Nucleus accumbens (tissue), 56 donors: ENCODE measurements at places on chromosomes 11 and 22.

- DNase-seq, result no peak
Observed at GRCh38 chr22:38751422-38752346, 4.1 kb downstream of the SUN2 start.

DNA sequence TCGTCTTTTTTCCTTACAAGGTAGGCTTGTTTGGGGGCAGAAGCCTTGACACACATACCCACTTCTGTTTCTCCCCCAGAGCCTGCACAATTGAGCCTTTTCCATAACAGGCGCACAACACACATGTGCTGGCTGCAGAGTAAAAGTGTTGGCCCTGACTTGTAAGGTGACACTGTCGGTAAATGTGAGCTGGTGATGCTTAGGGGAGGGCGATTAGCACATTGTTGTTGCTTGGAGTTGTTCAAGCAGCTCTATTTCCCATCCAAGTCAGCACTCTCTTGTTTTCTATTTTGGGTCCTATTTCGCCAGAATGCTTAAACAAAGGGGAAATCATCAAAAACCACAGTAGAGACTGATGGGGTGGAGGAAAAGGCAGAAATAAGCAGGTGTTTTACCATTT, 51.9 kb upstream of the PTPRJ start:
- no peak for DNase-seq

- DNase-seq, result no peak
Observed at GRCh38 chr22:19845054-19845722, 9.5 kb downstream of the GNB1L start.

- no peak for DNase-seq
Observed at GRCh38 chr22:49789289-49790141, 38.2 kb downstream of the BRD1 start.

GRCh38 chr22:24727218-24727851, 47.2 kb downstream of the PIWIL3 start:
- DNase-seq, result no peak

DNA sequence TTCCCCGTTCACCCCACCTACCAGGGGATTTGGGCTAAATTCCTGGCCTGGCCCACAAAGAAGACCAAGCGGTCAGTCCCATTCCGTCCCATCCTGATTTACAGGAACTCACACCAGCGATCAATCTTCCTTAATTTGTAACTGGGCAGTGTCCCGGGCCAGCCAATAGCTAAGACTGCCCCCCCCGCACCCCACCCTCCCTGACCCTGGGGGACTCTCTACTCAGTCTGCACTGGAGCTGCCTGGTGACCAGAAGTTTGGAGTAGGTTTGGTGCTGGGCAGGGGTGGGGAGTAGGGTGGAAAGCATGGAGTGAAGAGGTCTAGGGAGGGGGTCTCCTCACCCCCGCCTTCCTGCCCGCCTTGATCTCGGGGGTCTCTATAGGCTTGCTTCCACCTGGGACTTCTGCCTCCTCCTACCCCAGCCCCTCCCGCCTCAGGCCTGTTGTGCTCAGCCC, at the start of gene SERPING1:
SERPING1 (plus strand) TSS at position 225 of the 455 bp plus-strand sequence. CDS start 586 bp downstream, outside the sequence.
- no peak for DNase-seq

DNA sequence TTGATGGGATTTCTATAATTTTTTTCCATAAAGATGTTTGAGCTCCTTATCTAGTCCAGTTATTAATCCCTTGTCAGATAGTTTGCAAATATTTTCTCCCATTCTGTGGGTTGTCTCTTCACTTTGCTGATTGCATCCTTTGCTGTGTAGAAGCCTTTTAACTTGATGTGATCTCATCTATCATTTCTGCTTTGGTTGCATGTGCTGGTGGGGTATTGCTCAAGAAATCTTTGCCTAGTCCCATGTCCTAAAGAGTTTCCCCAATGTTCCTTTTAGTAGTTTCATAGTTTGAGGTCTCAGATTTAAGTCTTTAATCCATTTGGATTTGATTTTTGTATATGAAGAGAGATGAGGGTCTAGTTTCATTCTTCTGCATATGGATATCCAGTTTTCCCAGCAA, 1.7 kb upstream of the IL2RB start:
- DNase-seq, result no peak

- DNase-seq, result no peak
Observed at GRCh38 chr11:133742353-133742752, 103.0 kb downstream of the SPATA19 start.
